Mucosa of gallbladder (tissue), 1 donor: ENCODE measurements at places on chromosomes 4 and X. TPM values are rescaled to one million over a fixed set of nuclear protein-coding genes. Genes with fewer than 3 reads are reported as not detected.

The NAA11 gene
- total RNA-seq: not detected

The CA5B gene
- 9.4 TPM for total RNA-seq

The CXCL3 gene
- 0.52 TPM for total RNA-seq

DNA sequence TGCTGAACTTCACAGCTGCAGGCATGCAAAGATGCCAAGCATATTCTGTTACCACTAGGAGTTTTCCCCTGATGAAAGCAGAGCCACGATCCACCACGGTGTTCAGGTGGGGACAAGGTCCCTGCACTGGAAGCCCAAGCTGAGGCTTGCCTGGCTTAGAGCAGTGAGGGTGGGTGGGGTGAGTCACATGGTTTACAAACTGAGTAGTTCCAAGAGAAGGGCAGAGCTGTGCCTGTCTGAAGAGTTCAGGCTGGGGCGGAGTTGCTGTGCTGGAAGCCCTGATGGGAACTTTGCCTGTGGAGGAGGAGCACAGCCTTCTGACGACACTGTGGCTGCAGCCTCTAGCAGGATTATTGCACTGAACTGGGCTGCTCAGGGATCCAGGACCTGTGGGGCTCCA lies 45.5 kb downstream of the FAM9B start:
- peak; percentile 12 for DNase-seq

- DNase-seq: no peak
These were observed 991.4 kb downstream of the CCSER1 start for GRCh38 chr4:91118597-91118996.

- DNase-seq: no peak
These were observed 223.7 kb downstream of the COL25A1 start for GRCh38 chr4:109078724-109079123.

The SH3BGRL gene
- total RNA-seq: 140 TPM

DNA sequence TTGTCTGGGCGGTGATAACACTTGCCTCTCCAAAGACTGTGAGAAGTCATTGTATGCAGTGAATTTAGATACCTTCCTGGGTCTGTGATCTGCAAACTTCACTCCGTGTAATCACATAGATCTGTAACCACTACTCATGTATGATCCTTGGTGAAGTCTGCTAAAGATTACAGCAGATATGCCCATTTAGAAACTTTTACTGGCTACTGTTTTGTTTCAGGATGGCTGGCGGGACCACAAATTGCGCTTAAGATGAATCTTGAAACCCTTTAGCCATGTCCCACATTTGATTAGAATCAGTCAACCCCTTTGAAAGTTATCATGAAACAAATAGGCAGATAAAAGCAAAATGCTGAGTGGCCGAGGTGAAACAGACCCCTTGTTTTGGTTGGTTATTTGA lies 126.5 kb upstream of the SCML1 start:
- DNase-seq: no peak
